ENCODE measurements at places on chromosomes 11 and 22.

- H3K4me1 ChIP-seq, result peaks cover 70% of the 10 kb centered on the region
- H3K36me3 ChIP-seq, result peaks cover 33% of the 10 kb centered on the region
- H3K4me3 ChIP-seq, result no peak overlapping the region
These were observed 4.7 kb downstream of the DGCR8 start for GRCh38 chr22:20084547-20085413.

DNA sequence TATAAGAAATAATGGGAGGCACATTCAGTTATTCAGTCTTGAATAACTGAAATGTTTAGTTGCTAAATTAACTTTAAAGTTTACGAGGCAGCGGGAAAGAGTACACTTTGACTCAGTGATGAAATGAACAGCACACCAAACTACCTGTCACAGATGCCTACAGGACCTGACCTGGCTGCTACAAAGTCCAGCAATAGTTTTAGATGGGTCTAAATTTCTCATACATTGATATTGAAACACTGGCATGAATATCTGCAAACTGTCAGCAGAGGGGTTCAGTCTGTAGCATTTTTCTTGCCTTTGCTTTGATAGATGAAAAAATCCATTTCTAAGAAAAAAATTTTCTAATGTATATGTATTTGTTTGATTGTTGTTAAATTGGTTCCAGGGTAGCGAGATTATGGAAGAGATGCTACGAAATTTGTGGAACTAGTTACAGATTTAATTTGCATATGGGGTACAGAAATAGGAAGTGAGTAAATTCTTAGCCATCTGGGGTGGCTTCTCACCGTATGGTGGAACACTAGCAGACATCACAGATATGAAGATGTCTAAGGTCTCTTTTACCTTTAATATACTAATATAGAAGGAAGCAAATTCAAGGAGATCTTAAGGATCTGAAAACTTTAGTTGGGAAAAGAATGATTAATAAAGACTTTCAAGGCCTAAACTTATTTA lies 20.8 kb upstream of the GAB2 start:
- no peaks in the 10 kb centered on the region for H3K27me3 ChIP-seq
- no peak overlapping the region for H3K27ac ChIP-seq
- H3K4me3 ChIP-seq, result no peak overlapping the region
- H3K36me3 ChIP-seq, result peaks cover 13% of the 10 kb centered on the region

DNA sequence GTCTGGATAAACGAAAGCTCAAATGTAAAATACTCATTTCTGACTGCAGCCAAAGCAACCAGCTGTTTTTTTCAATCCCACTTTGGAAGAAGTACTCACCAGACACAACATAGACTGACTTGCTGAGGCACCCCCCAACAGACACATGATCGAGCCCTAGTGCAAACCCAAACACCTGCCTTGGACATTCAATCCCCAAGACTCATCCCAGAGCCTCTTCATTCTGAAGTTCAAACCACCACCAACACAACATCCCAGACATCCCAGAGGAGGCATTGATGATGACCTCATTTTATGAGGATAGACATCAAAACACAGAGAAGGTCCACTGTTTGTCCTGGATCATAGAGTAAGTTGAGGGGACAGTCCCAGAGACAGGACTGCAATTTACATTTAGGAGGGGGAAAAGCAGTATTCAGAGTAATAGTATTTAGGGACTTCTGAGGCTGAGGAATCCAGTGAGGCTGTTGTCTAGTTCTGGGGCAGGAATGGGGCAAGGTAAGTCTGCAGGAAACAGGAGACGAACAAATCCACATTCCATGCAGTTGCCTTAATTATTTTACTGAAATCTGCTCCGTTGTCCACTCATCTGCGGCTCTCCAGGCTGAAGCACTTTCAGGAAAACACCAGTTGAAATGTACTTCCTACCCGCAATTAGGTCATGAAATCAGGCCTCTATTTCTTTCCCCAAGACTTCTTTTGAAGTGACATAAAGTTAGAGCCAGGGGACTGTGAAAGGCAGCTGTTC lies 54.8 kb downstream of the CLPB start:
- H3K27ac ChIP-seq, result no peak overlapping the region
- no peaks in the 10 kb centered on the region for H3K27me3 ChIP-seq
- H3K36me3 ChIP-seq, result peaks cover 7% of the 10 kb centered on the region
- no peak overlapping the region for H3K4me3 ChIP-seq
- H3K4me1 ChIP-seq, result no peaks in the 10 kb centered on the region

GRCh38 chr22:19035474-19036228 lies 86.6 kb downstream of the DGCR2 start:
- DNase-seq, result no peak
- H3K27ac ChIP-seq, result no peak overlapping the region
- peaks cover 2% of the 10 kb centered on the region for H3K27me3 ChIP-seq
- no peaks in the 10 kb centered on the region for H3K4me1 ChIP-seq
- no peaks in the 10 kb centered on the region for H3K36me3 ChIP-seq

- no peaks in the 10 kb centered on the region for H3K27me3 ChIP-seq
- H3K4me1 ChIP-seq, result no peaks in the 10 kb centered on the region
- no peak for DNase-seq
- H3K4me3 ChIP-seq, result no peak overlapping the region
- no peak overlapping the region for H3K27ac ChIP-seq
These were observed 78.4 kb downstream of the CADM1 start for GRCh38 chr11:115425816-115426215.

- H3K4me1 ChIP-seq, result no peaks in the 10 kb centered on the region
- H3K27me3 ChIP-seq, result peaks cover 10% of the 10 kb centered on the region
- H3K4me3 ChIP-seq, result no peak overlapping the region
- H3K36me3 ChIP-seq, result no peaks in the 10 kb centered on the region
- DNase-seq, result no peak
- no peak overlapping the region for H3K27ac ChIP-seq
These were observed 30.9 kb upstream of the LRRC32 start for GRCh38 chr11:76701294-76702040.

- peaks cover 37% of the 10 kb centered on the region for H3K4me1 ChIP-seq
- DNase-seq, result no peak
- H3K27me3 ChIP-seq, result peaks cover 16% of the 10 kb centered on the region
These were observed 34.2 kb upstream of the FCHSD2 start for GRCh38 chr11:73176145-73176873.

DNA sequence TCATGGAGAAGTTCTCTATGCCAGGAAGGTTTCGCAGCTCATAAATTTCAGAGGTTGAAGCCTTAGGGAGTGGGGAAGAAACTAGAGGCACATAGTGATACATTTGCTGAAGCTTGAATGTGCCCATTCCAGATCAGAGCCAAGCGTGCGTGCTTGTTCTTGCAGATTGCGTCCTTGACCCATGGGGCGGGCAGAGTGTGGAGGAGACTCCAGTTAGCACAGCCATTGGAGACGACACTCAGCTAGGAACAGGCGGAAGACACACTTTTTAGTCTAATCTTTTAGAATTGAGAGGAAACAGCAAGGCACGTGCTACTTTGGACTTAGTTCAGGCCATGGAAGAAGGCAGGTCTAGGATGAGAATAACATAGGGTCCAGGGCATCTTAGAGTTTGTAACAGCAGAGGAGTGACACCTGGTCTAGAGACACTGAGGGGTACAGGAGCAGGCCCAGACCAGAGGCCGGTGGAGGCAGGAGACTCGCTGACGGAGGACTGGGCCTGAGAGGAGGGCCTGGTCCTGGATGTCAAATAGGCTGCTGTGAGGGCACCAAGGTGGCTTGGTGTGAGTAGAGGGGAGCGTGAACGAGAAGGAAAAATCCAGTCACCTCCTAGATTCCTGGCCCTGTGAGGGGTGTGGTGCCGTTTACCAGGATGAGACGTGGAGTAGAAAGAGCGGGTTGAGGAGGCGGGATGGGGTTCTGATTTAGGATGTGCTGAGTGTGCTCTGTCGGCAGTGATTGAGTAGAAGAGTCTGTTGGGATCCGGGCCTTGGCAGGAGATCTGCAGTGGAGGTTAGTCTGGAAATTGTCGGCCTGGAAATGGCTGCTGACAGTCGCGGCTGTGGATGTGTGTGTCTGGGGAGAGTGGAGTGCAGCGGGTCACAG lies 154.7 kb downstream of the TBC1D22A start:
- no peaks in the 10 kb centered on the region for H3K27me3 ChIP-seq
- no peak overlapping the region for H3K27ac ChIP-seq
- no peak overlapping the region for H3K4me3 ChIP-seq

DNA sequence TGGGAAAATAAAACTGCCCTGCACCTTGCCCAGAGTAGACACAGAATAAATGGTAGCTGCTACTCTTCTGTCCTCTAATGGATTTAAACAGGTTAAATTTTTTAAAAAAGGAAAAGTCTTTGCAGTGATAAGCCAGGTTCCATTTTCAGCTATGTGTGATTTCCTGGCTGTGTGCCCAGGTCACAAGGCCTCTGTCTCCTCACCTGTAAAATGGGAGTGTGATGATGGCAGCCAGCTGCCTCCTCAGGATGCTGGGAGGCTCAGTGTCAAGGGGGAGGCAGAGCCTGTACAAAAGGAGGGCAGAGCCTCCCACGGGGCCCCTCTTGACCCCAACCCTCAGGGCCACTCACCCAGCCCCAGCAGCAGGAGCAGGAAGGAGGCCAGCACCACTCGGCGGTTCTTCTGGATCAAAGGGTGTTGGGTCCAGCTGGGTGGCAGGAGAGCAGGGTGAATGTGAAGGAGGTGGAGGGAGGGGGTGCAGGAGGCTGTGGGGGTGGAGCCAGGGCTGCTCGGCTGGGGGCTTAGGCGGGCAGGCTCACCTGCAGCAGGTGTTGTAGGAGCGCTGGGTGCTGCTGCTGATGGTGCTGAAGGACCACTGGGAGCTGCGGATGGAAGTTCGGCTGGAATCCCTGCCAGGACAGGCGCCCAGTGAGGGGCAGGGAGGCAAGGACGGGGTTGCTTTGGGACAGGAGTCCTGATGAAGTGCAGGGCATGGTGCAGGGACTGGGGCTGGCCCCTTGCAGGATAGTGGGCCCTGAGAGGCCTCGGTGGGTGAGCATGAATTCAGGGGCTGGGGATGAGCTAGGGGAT lies 1.9 kb downstream of the TMEM134 start:
- peak overlapping the region; percentile 83 for H3K4me3 ChIP-seq
- no peaks in the 10 kb centered on the region for H3K27me3 ChIP-seq
- H3K27ac ChIP-seq, result peak overlapping the region; percentile 61

DNA sequence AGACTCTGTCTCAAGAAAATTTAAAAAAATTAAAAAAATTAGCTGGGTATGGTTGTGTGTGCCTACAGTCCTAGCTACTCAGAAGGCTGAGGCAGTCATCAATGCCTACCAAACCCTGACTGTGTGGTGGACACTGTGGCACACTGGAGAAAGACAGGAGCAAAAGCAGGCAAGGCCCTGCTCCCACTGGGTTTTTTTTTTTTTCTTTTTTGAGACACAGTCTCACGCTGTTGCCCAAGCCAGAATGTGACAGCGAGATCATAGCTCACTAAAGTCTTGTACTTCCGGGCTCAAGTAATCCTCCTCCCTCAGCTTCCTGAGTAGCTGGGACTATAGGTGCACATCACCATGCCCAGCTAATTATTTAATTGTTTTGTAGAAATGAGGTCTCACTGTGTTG lies 4.6 kb downstream of the NEFH start:
- no peak overlapping the region for H3K4me3 ChIP-seq
- H3K4me1 ChIP-seq, result peaks cover 9% of the 10 kb centered on the region
- H3K27me3 ChIP-seq, result peaks cover 16% of the 10 kb centered on the region
- H3K27ac ChIP-seq, result no peak overlapping the region
- DNase-seq, result no peak
- peaks cover 2% of the 10 kb centered on the region for H3K36me3 ChIP-seq

- no peak overlapping the region for H3K27ac ChIP-seq
- H3K27me3 ChIP-seq, result no peaks in the 10 kb centered on the region
- DNase-seq, result peak; percentile 55
- H3K4me1 ChIP-seq, result no peaks in the 10 kb centered on the region
- H3K36me3 ChIP-seq, result peaks cover 21% of the 10 kb centered on the region
These were observed 10.4 kb downstream of the RCOR2 start for GRCh38 chr11:63906585-63906984.

DNA sequence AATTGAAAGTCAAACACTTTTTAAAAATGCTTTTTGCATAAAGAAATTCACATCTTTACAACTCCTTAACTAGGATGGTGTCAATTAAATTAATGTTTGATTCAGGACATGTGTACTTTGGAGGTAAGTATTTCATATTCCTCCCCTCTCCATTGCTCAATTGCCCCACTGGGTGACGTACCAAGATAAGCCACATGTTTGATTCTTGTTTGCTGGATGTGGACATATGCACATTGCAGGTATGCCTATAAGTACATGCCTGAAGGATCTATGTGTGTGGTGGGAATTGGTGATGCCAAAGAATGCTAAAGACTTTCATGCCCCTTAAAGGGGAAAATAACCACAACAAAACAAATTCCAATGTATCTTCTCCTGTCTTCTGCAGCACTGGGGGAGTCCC lies 5.8 kb downstream of the CD44 start:
- peaks cover 85% of the 10 kb centered on the region for H3K4me1 ChIP-seq
- peak overlapping the region; percentile 92 for H3K27ac ChIP-seq

- peak overlapping the region; percentile 45 for H3K4me3 ChIP-seq
- H3K36me3 ChIP-seq, result peaks cover 6% of the 10 kb centered on the region
- H3K27me3 ChIP-seq, result peaks cover 14% of the 10 kb centered on the region
- DNase-seq, result peak; percentile 72
- peak overlapping the region; percentile 86 for H3K27ac ChIP-seq
- peaks cover 37% of the 10 kb centered on the region for H3K4me1 ChIP-seq
These were observed 2.2 kb downstream of the IFITM5 start for GRCh38 chr11:297051-297585.

- H3K4me3 ChIP-seq, result no peak overlapping the region
- peaks cover 6% of the 10 kb centered on the region for H3K4me1 ChIP-seq
- H3K36me3 ChIP-seq, result no peaks in the 10 kb centered on the region
These were observed 4.0 kb downstream of the LRRC75B start for GRCh38 chr22:24588757-24589481.

DNA sequence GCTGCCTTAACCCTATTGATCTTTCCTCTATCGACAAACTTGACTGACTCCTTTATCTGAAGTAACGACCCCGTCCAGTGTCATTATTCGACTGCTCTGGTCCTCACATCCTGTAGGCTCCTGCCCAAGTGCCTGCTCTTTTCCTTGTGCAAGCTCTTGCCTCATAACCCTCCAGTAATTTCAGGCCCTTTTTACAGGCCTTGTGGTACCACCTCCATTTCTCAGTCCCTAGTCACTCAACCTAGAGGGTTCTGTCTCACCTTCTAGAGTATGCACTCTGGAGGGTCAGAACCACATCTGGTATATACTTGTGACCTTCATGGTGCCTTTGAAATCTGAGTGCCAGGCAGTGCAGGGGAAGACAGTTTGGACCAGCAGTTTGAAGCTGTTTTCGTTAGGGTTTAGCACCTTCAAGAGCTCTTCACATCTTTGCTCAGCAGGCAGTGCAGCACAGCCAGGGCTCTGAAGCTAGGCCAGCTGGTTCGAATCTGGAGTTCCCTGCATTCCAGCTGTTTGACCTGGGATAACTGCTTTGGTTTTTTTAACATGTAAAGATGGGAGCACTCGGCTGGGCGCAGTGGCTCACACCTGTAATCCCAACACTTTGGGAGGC lies 11.2 kb downstream of the SNRPD3 start:
- no peak overlapping the region for H3K4me3 ChIP-seq
- no peak overlapping the region for H3K27ac ChIP-seq

DNA sequence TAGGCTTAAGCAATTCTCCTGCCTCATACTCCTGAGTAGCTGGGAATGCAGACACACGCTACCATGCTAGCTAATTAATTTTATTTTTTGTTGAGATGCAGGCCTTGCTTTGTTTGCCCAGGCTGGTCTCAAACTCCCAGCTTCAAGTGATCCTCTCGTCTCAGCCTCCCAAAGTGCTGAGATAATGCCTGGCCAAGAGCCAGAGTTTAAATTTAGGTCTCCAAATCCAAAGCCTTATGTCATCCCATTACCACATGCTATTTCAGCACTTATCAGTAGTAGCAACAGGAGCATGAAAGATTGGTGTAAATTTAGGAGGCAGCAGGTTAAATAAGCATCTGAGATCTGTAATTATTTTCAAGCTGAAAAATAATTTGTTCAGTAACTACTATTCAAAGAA lies 326.1 kb upstream of the ANO5 start:
- H3K36me3 ChIP-seq, result no peaks in the 10 kb centered on the region
- H3K27ac ChIP-seq, result no peak overlapping the region
- DNase-seq, result no peak
- H3K4me1 ChIP-seq, result no peaks in the 10 kb centered on the region
- H3K4me3 ChIP-seq, result no peak overlapping the region
